ENCODE measurements at places on chromosomes 7 and 10.

- no peak for DNase-seq
Measured at GRCh38 chr10:44281089-44281613, 103.7 kb downstream of the CXCL12 start.

DNA sequence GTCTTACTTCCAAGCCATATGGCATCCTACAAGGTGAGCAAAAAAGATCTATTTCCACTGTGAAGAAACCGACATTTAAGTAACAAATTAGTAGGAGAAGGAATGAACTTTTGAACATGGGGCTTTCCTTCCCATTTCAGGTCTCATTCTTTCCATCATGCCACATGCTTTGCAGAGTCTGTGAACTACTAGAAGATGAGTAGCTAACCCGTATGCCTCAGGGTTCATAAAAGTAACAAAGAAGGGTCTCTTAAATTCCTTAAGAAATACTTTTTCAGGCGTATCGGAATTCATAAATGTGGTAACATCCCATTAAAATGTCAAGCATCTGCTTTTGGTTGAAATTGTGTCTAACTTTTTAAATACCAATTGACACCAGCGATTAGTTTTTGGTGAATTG is 81.3 kb upstream of the TNS3 start:
- no peak for DNase-seq

DNA sequence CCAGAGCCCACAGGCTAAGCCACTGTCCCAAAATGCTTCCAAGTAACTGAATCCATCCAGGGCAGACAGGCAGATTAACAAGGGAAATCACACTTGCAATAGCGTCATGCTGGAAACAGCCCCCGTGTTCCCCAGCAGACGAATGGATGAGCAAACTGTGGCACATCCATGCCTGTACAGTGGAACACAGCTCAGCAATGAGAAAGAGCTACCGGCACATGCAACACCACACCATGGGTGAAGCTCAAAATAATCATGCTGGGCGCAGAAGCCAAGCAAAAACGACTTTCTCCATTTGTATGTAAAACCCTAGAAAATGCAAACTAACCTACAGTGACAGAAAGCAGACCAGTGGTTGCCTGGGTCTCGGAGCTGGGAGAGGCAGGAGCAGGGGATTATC is 153.1 kb downstream of the SLIT1 start:
- no peak for DNase-seq

DNA sequence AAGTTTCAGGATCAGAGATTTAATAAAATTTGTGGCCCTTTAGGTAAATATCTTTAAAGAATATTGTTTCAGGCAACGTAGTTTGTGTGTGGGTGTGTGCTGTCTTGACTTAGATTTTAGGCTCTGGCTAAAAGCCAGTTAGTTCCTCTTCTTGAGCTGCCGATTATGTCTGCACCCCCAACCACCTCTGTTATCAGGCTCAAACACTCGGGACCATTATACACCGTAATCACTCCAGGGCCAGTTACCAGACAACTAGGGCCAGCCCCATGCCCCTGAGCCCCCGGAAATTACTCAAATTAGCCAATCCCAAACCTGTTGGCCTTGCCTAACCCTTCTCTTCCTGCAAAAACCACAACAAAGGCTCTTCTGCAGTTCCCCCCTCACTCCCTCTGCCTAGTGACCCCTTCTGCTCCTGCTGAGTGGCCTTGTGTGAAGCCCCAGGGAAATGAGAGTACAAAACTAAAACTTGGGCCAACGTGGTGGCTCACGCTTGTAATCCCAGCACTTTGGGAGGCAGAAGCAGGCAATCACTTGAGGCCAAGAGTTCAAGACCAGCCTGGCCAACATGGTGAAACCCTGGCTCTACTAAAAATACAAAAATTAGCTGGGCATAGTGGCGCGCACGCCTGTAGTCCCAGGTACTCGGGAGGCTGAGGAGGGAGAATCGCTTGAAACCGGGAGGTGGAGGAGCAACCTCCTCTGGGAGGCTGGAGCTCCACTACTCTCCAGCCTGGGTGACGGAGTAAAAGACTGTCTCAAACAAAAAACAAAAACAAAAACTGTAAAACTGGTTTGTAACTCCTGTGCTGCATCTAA is 9.2 kb upstream of the HNRNPF start:
- DNase-seq = peak; percentile 17

DNA sequence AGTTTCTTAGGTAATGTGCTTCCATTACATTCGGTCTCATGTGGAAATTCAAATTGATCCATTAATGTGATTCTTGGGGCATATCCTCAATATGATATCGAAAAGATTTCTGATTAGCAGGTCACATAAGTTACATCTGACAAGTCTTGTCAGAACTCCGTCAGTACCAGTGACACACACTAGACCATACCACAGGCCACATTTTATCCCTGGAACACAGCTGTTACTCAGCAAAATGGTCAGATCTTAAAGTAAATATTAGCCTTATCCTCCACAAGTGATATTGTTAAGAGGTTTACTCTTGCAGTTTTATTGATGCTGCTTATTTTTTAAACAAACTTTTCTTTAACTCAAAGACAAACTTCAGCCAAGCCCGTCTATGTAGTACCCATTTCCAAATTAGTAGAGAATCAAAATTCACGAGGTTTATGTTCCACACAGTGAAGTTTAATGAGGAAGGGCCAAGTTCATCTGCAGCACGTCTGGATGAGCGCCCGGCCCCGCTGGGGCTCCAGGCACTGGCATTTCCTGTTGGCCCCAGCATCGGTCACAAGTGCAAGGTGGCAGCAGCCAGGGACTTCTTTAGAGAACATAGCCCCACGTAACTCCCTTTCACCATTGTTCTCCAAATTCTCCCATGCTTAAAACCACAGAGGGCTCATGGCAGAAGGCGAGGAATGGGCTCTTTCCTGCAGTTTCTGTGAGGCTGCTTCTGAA is 132.2 kb downstream of the VIPR2 start:
- DNase-seq = no peak

- DNase-seq = no peak
Measured at GRCh38 chr7:31651234-31652062, 35.6 kb upstream of the PPP1R17 start.

DNA sequence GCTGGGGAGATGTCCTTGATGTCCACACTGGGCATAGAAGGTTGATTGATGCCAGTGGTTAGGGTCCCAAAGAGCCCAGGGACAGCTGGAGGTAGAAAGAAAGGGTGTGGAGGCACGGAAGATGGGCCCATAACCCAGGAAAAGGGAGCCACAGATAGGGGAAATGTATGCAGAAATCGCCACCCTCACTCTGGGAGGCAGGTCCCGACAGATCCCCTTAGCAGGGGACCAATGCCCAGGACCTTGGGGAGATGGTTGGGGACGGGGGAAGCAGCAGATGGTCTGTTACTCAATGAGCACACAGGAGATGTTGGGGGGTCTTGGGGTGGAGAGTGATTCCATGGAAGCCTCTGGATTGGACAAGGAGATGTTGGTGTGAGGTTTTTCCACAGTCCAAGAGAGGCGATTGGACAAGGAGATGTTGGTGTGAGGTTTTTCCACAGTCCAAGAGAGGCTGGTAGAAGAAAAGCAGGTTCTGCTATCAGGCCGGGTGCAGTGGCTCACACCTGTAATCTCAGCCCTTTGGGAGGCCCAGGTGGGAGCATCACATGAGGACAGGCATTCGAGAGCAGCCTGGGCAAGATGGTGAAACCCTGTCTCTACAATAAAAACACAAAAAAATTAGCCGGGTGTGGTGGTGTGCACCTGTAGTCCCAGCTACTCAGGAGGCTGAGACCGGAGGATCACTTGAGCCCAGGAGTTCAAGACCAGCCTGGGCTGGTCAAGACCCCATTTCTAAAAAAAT is 7.0 kb upstream of the PPP1R35 start:
- DNase-seq = no peak

DNA sequence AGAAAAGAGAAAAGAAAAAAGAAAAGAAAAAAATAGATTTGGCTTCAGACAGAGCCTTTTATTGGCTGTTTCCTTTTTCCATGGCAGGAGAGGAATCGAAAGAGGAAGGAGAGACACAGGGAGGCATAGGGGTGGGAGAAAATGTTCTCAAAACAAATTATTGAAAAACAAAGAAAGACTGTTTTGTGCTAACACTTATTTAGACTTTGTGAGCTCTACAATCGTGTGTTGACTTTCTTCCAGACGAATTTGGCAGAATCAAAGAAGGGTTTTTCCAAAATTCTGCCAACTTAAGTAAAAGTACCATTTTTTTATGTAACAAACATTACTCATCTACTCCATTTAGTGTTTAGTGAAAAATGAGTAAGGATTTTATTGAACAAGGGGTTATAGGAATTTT is 982.2 kb downstream of the REEP3 start:
- no peak for DNase-seq

DNA sequence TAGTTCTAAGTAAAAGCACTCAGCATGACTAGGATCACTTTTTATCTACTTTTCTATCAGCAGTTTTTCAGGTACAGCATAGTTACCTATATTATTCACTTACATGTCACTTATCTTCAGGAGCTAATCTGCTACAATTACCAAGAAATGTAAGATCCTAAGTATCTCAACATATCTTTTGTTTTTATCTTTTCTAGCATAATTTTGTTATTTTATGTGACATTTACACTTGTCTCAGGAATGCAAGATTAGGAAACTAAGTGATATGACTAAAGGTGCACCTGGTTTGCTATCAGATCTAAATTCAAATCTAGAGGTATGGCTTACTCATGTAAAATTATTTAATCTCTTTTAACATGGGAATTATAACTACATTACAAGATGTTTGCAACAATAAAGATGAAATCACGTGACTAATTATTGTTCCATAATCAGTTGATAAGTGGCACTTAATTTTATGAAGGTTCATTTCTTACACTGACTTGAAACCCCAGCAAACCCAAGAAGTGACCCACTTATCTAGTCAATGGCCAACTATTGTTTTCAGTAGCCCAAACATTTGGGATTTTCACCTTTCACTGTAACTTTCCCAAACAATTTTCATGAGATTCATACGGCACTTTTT is 390.3 kb upstream of the PCDH15 start:
- no peak for DNase-seq

- no peak for DNase-seq
Measured at GRCh38 chr7:76129366-76129765, 72.3 kb upstream of the SRRM3 start.

- DNase-seq = no peak
Measured at GRCh38 chr7:34453150-34453549, 204.9 kb upstream of the NPSR1 start.

- DNase-seq = no peak
Measured at GRCh38 chr7:21076054-21076453, 289.4 kb upstream of the SP8 start.

- DNase-seq = no peak
Measured at GRCh38 chr10:114301177-114301576, 62.1 kb downstream of the VWA2 start.

DNA sequence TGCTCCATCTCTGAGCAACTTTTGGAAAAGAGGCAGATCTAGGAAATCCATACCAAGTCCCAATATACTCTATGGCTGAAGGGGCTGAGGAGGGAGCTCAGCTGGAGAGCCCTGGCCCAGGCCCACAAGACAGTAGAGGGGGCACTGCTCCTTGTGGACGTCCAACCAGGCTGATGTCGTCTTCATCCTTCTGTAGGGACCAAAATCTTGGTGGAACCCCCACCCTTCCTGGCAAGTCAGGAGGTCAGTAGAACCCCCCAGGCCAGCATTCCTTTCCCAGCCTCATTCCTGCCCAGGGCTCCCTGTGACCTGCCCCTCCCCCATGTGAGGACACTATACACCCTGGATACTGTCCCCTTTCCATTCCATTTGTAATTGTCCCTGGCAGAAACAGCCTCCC is 152.0 kb downstream of the PLXNA4 start:
- no peak for DNase-seq

GRCh38 chr10:24824124-24824523 is 100.4 kb upstream of the ARHGAP21 start:
- DNase-seq = no peak

DNA sequence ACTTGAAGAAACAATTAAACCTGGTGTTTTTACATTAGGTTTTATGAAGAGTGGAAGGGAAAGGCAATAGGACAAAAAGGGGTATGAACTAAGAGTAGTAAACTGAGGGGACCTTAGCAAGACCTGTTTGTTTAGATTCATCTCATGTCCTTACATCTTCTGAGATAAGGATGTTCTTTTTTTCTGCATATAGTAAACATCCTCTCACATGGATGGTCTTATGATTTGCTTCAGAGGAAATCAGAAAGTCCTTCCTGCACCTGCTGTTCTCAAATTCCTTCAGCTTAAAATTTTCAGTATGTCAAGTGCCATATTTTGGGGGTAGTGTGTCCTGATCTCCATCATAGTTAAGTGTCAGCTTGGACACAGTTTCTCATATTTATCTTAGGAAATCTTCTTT is 232.6 kb downstream of the ADK start:
- DNase-seq = no peak

- no peak for DNase-seq
Measured at GRCh38 chr7:75985009-75985517, 9.3 kb downstream of the TMEM120A start.

DNA sequence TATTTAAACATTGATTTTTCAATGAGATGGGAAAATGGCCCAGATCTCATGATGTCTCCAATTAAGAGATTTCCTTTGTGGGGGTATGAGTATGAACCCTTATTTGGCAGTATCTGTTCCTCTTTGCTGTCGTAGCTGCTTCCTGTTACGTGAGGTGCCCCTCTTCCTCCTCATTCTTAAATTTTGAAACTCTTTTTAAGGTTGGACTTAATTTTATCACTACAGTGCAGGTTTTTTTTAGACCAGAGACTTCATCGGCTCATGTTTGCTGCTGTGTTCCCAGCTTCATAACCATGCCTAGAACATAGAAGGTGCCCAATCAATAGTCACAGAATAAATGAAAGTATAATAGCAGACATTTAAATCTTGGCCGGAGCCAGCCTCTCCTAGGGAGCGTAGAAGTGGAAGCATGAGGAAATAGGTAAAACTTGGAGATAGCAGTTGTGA is 2.4 kb downstream of the MIOS start:
- DNase-seq = no peak

DNA sequence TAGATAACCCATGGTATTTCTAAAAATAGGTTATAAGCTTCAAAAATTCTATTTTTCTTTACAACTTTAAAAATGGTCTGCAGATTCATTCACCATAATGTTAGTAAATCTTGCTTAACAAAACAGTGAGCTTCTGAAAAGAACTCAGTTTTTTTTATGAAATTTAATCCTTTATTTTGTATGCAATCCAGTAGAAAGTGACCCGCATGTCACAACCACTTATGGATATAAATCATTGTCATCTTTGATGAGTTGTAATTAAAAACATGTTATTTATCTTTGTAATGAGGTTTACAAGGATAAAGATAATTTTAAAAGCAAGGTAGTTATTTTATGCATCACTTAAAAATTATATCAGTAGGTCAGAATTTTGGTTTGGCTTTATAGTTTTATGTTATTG is 173.5 kb upstream of the SEMA3A start:
- no peak for DNase-seq

GRCh38 chr10:117363028-117363427 is 12.2 kb downstream of the PDZD8 start:
- no peak for DNase-seq

- no peak for DNase-seq
Measured at GRCh38 chr7:121337398-121337797, 8.6 kb downstream of the WNT16 start.
